ENCODE measurements at places on chromosomes 5 and 9.

DNA sequence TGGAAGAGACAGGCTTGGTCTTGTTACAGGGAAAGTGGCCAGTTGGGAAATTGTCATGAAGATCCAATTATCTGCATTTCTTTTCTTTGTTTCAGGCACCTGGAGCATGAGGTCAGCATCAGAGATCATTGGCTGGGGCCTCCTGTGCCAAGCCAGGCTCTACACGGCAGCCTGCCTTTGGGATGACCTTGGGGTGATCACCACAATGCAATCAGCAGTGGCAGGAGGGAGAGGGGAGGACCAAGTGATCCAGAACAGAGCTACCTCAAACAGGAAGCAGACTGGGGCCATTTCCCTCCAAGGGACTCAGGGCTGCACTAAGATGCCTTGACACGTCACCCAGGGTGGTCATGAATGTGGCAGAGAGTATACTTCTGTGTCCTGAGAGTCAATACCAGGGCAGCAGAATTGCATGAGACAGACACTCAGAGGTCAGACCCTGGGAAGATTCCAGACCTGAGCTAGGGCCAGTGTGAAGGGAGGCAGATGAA lies 8.9 kb downstream of the SMIM23 start:
- no peak for DNase-seq

GRCh38 chr5:74118071-74118470 lies 492.1 kb downstream of the ARHGEF28 start:
- no peak for DNase-seq

DNA sequence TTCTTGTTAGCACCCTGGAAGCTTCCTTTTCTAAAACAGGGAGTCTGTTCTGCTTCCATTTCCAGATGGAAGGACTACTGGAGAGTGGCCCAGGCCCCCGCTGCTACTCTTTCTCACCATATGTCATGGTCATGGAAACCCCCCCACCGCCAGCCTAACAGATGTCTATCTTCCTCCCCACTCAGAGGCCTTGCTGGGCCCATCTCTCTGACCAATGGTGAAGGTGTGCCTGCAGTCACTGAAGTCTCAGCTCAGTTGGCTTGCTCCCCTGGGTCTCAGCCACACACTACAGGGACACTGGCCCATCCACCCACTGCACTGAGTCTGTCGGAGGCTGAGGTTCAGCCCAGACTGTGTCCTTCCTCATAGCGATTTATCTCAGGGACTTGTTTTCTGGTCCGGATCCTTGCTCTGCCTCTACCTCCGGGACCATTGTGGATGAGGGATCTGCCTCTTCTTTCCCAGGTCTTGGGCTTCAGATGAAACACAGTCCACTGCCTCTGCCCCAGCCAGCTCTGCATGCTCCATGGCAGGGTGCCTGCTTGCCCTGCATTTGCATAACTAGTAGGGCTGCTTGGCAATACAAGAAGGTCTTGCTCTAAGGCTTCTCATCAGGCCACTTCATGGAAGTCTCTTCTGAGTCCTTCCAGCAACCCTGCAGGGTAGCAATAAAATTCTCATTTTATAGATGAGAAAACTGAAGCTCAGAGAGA lies 30.8 kb downstream of the GALNT12 start:
- DNase-seq, result no peak

DNA sequence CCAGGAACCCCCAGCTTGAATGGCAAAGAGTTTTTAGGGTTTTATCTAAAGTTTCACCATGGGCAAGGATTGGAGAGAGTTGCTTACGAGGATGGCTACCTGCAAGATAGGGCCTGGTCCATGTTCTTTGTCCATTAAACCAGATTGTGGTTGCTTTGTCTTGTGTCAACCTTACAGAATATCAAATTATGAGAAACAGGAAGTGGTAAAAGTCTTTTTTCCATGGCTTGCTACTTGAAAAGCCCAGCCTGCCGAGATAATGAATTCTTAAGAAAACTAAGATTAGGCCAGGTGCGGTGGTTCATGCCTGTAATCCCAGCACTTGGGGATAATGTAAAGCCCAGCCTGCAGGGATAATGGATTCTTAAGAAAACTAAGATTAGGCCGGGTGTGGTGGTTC lies 24.4 kb downstream of the ZNF474 start:
- DNase-seq, result no peak

GRCh38 chr5:71953866-71954265 lies 153.4 kb upstream of the MAP1B start:
- no peak for DNase-seq

DNA sequence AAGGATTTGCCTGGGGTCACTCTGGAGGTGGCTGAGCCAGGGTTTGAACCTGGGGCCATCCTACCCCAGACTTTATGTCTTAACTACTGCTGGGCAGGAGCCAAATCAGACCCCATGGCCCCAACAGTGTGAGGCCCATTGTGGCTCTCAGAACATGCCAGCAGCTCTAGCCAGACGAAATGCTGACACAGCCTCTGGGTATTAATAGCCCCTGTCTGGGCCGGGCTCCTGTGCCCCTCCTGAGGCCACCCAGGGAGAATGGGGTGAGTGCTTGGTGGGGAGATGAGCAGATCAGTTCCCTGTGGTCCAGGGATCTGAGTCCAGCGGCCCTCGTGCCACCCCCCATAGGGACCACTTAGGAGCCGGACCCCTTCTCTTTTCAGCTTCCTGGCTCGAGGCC lies 2.2 kb upstream of the PLPP7 start:
- no peak for DNase-seq

DNA sequence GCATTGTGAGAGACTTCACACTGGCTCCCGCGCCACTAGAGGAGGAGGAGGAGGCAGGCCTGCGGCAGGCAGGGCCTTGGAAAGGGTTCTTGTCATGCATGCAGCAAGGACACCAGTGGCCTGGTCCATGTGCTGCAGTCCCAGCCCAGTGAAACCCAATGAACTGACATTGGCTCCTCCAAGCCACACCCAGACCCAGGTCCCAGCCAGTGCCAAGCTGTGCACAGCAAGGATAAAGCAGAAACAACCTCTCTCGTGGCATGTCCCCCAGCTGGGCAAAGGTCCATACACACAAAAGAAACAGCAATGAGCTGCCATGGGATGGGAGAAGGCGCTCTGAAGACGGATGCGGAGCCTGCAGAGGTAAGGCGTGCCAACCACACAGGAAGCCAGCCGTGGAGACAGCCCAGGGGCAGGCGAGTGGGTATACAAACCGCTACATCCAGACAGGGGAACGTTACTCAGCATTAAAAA lies 89.2 kb downstream of the SEMA4D start:
- DNase-seq, result no peak

- DNase-seq, result no peak
These were observed 102.3 kb upstream of the PHYKPL start for GRCh38 chr5:178334861-178335260.

DNA sequence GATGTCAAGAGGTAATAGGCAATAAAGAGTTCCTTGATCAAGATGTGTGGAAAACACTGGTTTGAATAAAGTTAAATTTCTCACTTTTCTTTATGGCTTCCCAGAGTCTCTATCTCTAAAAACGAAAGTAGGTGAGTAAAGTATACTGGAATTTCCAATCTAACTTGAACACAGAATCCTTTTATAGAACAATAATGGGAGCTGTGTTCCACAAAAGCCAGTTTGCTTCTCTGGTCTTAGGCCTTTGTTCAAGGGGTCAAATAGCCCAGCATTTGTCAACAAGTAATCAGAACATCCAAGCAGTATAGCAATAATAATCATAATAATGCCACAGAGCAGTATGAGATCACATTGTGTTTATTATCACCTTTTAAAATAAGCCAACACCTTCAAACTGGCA lies 20.2 kb downstream of the ATP10B start:
- DNase-seq, result no peak

DNA sequence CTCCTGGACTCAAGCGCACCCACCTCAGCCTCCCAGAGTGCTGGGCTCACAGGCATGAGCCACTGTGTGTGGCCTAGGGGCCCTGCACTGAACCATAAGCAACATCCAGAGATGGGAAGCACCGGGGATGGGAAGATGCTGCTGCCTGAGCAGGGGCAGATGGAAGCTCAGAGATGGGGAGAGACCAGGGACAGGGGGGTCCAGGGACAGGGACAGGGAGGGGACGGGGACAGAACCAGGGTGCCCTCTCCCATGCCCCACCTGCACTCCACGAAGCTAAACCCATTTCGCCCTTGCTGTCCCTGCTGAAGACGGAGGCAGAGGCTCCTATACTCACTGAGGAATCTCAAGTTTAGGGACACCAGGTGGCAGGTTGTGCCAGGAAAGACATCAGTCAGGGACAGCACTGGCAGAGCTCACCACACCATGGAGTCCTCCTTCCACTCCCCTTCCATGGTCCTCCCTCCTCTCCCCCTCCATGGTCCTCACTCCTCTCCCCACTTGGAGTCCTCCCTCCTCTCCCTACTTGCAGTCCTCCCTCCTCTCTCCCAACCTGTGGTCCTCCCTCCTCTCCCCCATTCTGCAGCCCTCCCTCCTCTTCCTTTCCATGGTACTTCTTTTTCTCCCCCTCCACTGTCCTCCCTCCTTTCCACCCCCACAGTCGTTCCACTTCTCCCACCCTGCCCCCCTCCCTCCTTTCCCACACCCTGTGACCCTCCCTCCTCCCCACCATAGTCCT lies 45.5 kb upstream of the LRRC14B start:
- DNase-seq, result no peak

GRCh38 chr9:124950050-124950718 lies 9.3 kb upstream of the GOLGA1 start:
- no peak for DNase-seq

DNA sequence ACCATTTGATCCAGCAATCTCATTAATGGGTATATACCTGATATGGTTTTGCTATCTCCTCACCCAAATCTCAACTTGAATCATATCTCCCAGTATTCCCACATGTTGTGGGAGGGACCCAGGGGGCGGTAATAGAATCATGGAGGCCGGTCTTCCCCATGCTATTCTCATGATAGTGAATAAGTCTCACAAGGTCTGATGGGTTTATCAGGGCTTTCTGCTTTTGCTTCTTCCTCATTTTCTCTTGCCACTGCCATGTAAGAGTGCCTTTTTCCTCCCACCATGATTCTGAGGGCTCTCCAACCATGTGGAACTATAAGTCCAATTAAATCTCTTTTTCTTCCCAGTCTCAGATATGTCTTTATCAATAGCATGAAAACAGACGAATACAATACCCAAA lies 74.5 kb upstream of the APC start:
- DNase-seq, result no peak

GRCh38 chr9:81391457-81391825 lies 297.9 kb downstream of the TLE1 start:
- DNase-seq, result no peak

DNA sequence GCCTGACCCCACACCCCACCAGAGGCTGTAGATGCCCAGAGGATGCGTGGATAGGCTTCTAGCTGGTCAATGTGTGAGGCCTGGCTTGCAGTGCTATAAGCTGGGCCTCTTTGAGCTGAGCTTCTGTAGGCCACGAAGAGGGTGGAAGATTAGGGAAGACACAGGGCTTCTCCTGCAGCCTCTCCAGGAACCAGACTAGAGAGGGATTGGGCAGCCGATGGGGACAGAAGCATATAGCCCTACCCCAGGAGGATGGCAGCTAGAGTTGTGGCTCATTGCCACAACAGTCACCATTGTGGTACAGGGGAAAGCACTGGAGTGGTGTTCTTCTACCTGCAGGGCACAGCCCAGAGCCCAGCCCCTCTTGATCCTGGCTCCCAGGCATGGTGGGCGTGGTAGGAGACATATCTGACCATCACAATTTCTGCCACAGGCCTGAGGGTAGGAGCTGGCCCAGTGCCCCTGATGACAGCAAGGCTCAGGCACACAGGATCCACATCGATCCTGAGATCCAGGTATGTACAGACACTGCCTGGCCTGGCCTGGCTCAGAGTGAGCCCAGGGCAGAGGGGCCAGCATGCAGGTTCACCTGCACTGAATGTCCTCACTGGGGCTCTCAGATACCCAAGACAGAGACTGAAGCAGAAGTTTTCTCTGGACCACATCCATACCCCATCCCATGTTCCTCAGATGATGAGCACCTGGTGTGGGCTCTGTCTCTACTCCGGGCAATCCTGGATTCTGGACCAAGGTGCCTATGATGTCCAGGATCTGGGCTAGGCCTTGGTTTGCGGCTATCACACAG lies 8.7 kb downstream of the PDLIM4 start:
- DNase-seq, result no peak

- no peak for DNase-seq
These were observed 9.2 kb downstream of the POC5 start for GRCh38 chr5:75707911-75708509.

DNA sequence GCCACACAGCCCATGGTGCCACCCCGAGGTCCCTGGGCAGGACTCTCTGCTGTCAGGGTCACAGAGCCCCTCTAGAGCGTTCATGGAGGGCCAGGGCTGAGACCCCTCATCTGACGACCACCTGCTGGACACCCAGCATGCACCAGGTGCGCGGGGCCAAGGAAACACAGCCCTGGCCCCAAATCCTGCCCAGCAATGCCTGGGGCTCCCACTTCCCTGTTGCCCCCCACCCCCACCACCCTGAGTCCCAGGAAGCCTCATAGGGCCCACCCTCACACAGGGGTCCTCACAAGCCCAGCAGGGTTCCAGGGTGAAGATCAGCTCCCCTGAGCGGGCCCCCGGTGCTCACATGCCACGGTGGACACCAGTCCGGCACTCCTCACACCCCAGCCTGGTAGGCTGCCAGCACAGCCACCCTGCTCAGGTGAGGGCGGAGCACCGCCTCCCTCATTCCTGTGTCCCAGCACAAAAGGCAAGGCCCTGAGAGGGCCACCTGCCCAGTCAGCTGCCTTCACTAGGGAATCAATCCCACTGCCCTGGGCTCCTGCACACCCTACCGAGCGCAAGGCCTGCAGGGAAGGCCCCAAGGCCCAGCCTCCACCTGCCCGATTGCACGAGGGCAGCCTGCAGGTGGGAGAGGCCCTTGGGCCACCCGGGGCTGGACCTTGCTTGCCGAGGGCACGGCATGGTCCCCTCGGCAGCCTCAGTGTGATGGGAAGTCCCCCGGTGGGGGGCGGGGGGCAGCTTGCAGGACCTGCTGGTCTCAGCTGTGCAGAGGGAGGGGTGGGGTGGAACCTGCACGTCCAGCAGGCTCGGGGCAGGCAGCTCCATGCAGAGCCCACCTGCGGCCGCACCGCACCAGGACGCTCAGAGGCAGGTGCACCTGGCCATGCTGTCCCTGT lies 56.4 kb upstream of the UBAC1 start:
- DNase-seq, result no peak

GRCh38 chr5:133220851-133221674 lies 169.2 kb downstream of the HSPA4 start:
- no peak for DNase-seq

DNA sequence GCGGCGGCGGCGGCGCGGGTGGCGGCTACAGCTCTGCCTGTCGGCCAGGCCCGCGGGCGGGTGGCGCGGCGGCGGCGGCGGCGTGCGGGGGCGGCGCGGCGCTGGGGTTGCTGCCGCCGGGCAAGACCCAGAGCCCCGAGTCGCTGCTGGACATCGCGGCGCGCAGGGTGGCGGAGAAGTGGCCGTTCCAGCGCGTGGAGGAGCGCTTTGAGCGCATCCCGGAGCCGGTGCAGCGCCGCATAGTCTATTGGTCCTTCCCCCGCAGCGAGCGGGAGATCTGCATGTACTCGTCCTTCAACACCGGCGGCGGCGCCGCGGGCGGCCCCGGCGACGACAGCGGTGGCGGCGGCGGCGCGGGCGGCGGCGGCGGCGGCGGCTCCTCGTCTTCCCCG lies 296 bp downstream of the ZSWIM6 start:
- peak; percentile 40 for DNase-seq
